ENCODE measurements at places on chromosomes 16 and 17.
A peak's percentile ranks its signal among the peaks of the same experiment; 100 is the strongest.

DNA sequence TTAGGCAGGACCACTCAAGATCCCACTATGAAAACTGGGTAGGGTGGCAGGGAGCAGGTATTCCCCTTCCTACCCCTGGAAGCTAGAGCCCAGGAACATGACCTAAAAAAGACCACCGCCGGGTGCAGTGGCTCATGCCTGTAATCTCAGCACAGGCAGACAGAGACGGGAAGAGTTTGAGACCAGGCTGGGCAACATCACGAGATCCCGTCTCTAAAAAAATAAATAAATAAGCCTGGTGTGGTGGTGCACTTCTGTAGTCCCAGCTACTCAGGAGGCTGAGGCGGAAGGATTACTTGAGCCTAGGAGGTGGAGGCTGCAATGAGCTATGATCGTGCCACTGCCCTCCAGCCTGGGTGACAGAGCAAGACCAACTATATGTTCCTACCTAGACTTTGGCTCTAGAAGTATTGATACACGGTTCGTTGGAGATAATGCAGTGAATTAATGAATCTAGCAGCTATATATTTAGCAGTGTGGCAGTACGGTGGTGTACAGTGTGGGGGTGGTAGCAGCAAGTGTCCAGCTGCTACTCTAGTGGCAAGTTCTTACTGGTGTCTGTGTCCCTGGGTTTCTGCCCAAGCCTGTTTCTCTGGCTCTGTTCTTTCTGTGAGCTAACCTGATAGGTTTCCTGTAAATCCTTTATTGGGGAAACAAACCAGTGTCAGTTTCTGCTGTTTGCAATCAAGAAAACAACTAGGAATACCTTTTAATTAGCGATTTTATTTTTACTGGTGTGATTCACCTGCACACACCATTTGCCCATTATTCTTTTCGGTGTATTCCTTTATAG is 3.3 kb upstream of the USP31 start:
- no peak for DNase-seq

DNA sequence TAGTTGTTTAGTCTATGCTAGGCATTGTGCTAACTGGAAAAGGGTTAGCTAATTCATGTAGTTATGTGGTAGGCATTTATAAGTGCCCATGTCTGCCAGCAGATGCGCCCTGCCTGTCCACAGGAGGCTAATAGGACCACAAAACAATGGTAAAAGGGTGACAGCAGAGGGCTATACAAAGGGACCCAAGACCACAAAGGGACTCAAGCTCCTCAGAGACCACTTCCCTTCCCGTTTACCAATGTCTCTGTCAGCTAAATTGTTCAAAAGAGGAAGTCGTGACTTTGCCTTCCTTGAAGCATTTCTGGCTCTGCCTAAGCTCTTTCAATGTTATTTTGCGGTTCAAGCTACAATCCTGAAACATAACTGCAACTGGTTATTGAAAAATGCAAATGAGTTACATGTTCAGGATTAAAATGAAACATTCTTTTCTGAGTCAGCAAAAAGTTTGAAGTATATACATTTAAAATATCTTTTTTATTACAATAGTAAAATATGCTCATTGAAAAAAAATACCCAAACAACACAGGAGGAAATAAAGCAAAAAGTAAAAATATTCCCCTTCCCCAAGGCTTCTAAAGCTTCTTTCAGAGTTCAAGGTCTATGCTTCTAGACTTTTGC is 149.2 kb downstream of the MAF start:
- DNase-seq = no peak

DNA sequence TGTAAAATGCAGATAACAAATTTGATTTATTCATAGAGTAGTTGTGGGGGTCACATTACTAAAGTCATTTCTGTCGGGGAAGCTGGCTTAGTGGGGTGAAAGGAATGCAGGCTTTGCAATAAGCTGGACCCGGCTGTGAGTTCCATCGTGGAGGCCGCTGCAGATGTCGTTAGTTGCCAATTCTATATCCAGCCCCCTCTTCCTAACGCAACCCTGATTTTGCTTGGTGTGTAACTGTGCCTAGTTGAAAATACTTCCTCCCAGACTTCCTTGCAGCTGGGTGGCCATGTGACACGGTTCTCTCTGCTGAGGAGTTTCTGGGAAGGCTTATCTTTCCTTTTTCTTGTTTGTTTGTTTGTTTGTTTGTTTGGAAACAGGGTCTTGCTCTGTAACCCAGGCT is 4.5 kb downstream of the MFSD6L start:
- DNase-seq = no peak

GRCh38 chr17:5758651-5759050 is 174.3 kb upstream of the NLRP1 start:
- no peak for DNase-seq

- DNase-seq = no peak
Measured at GRCh38 chr17:74840989-74841666, 18.6 kb downstream of the GRIN2C start.

DNA sequence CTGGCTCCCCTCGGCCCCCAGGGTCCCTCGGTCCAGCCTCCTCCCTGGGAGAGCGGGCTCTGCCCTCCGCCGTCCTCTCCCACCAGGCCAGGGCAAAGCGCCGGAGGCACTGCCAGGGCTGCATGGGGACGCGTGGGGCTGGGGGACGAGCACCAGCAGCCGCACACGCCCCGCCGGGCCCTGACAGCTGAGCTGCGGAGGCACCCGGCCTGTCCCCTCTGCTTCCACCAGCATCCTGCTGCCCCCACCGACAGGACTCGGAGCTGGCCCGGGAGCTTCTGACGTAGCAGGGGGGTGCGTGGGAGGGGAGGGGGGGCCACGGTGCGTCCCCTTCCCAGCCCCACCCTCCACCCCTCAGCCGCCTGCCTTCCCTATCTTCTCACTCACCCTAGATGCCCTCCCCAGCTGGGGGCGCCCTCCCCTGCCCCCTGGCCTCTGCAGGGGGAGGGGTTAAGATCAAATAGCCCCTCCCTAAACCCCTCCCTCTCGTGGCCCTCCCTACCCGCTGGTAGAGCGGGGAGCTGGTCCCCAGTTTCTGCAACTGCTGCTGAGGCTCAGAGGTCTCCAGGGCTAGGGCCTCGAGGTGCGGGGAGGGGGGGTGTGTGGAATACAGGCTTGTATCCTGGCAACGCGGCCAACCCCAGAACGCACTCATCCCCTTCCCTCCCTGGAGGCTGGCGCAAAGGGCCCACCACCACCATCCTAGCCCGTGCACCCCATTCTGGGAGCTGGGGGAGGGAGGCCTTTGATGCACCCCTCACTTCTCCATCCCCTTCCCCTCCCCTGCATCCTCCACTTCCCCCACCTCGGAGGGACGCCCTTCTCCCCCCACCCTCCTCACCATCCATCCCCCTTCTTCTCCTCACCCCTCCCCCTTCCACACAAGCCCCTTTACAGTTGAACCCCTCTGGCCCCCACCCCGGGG is 1.0 kb downstream of the SRCIN1 start:
- no peak for DNase-seq

- peak; percentile 19 for DNase-seq
Measured at GRCh38 chr17:46194393-46195216, 1.4 kb upstream of the KANSL1 start.

GRCh38 chr16:67034487-67034886 is 5.5 kb downstream of the CBFB start:
- DNase-seq = no peak

DNA sequence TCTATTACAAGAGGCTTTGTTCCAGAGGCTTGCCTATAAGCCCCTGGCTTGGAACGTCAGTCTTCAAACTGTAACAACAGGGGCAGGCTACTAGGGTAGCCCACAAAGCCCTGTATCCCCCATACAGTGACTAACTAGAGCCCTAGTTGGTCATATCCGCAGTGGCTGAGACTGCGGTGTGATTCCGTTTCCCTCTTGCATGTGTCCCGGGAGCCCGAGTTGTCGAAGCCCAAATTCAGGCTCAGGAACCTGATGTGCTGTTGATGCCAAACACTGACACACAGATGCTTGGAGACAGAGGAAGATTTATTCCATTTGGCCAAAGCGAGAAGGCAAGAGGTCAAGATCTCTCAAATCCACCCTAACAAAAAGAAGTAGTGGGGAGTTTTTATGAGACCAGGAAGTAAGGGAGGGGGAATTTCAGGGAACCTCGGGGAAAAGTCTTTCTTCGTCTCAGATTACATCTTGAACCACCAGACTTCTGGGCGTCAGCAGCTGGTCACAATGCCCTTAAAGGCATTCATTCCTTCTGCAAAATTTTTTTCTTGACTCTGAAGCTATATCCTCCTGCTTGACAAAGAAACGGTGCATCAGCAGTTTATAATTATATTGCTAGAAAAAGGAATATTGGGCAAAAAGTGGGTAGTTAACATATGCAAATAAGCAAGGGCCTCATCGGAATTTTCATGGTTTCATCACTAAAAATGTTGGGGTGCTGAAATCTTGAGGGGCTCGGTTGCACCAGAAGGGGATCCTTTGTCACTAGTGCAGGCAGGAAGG is 879 bp downstream of the SLFN5 start:
- no peak for DNase-seq

Measured in stimulated activated CD4-positive, alpha-beta T cell treated with anti-CD3 and anti-CD28 coated beads, Interleukin-1b, Interleukin-23, amount 100 ng/mL, for 24 hours (primary cell).